ENCODE measurements at places on chromosomes 2 and 18. TPM values are rescaled to one million over a fixed set of nuclear protein-coding genes. Genes with fewer than 3 reads are reported as not detected.

GRCh38 chr2:28271231-28271918 is 121.3 kb upstream of the FOSL2 start:
- DNase-seq: no peak

DNA sequence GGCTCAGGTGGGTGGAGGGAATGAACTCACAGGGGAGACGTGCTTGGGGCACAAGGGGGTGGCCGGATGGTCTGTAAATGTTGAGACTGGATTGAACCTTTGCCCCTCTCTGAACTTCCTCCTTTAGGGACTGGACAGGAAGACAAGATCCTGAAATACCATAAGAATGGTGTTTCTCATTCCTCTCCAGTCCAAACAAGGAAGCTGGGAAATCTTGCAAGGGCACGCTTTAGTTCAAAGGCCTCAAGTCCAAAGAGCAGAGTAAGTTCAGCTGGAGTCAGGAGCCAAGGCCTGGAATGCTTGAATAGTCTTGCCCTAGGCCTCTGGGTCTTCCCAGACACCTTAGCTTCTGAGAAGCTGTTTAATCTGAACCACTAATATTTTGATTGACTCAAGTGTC is 52.4 kb upstream of the SIX3 start:
- DNase-seq: no peak

GRCh38 chr2:175475130-175475529 is 293.6 kb upstream of the ATP5MC3 start:
- DNase-seq: no peak

GRCh38 chr2:156585457-156585856 is 149.3 kb downstream of the GPD2 start:
- DNase-seq: no peak

- DNase-seq: no peak
These were observed 16.4 kb downstream of the RSAD2 start for GRCh38 chr2:6893876-6894482.

LINC00305 gene
- total RNA-seq: not detected

TEX44 gene
- not detected for total RNA-seq
